Stimulated activated naive CD8-positive, alpha-beta T cell treated with anti-CD3 and anti-CD28 coated beads, Interleukin-15, amount 100 ng/mL, for 72 hours (primary cell): ENCODE measurements at places on chromosomes 16 and 17.

GRCh38 chr17:45050481-45051059, 862 bp downstream of the DCAKD start:
- peak; percentile 42 for DNase-seq

DNA sequence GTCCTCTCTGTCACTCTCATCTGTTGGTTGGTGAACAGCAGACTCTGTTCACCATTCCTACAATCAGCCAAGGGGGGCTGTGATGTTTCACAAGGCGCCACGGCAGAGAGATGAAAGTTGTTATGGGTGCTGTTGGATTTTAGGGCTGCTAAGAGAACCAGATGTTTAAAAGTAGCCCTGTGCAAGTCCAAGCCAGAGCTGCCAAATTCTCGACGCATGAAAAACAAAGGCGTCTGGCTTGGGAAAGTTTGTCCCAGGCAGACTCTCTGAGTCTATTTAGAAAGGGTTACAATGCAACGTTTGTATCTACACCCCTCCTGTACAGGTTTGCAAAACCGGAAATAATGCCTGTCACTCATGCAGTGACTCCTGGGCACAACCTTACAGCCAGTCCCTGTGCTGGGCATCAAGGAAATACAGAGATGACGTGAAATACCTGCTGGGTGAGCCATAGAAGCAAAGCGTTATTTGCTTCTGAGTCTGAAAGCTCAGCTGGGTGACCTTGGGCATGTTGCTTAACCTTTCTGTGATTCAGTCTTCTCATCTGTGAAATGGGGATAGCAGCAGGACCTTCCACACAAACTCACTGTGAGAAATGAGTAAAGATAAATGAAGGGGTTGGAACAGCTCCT, 74.8 kb downstream of the XYLT1 start:
- DNase-seq = no peak

GRCh38 chr16:80041410-80041809, 440.9 kb upstream of the MAF start:
- DNase-seq = no peak

DNA sequence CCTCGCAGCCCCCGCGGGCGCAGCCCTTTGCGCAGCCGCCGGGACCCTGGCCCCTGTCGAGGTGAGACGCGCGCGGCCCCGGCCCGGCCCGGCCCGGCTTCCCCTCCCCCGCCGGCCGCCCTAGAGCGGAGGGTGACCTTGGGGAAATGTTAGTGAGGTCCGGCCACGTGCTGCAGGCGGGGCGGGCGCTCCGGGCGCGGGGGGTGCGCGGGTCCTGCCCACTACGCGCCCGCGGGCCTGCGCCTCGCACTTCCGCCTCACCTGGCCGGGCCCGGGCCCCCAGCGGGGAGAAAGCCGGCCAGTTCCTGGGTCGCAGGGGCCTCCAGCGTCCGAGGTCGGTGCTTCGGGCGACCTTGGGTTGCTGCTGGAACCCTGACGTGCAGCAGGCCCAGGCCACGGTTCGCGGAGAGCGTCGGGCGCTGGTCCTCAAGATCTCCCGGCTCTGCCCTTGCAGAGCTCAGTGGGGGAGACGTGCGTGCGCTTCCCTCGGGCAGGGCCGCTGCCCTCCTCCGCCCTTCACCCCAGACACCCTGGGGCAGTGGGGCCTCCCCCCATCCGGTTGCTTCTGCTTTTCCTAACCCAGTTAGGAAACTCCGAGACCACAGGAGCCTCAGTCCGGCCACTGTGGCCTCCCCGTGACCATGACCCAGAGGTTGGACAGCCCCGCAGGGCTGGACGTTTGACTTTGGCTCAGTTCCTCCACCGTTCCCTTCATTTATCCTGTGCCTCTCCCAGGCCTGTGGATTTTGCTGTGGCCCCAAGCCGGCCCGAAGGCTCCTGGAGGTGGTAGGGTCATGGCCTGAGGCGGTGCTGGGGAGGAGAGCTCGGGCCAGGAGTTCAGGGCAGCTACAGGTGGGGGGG, 791 bp downstream of the MCRIP2 start:
- DNase-seq = no peak

- no peak for DNase-seq
Observed at GRCh38 chr17:61157246-61157886, 242.3 kb upstream of the TBX2 start.

DNA sequence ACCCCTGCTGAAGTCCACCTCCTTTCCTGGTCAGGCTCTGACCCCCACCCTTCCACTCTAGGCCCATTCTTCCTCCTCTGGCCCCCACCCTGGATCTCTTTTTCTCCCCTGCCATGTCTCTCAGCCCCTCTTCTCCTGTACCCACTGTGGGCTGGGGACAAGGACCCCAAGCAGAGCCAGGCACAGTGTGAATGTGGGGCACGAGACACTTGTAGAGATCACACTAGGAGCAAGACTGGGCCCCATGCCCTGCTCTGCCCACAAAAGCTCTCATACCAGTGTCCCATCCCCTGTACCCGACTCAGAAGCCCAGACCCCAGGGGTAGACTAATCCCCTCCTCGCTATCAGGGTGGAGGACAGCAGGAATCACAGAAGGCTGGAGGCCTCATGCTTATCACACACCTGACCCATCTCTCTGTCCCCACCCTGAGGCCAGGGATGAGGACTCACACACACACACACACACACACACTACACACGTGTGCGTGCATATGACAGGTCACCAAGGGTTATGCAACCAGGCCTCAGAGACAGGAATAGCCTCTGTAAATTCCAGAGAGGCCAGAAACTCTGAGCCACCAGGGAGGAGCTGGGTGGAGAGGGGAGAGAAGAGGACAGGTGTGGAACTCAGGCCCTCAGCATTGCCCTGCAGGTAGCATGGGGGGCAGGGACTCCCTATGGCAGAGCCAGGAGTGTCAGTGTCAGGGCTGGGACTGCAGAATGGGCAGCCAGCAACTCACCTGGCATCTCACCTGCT, 21.1 kb downstream of the ARHGAP27 start:
- no peak for DNase-seq

DNA sequence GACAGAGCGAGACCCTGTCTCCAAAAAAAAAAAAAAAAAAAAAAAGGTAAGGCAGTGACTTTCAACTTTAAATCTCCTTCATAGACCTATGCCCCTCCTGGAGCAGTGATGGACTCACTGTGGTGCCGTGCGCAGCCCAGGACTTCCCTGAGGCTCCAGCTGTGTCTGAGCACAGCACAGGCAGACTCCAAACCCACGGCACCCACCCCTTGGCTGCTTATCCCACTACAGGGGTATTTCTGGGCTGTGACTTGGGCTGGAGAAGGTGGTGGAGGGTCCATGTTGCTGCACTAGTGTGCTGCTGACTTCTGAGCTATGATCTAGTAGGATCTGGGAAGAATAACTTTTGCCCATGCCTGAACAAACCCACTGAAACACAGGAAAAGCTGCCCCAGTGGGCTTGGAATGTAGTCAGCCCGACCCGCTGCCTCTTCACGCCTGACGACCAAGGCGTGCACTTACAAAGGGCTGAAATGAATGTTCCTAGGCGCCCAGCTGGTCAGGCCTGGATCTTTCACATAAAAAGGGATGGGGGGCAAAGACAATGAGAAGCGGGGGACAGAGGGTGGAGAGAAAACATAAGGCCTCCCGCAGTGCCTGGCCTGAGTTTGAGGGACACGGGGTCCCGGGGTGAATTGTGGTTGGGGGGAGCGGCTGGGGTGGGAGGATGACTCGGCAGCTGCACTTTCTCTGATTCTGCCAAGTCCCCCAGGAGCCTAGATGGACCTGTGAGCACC, 83.0 kb downstream of the IRF8 start:
- DNase-seq = no peak

DNA sequence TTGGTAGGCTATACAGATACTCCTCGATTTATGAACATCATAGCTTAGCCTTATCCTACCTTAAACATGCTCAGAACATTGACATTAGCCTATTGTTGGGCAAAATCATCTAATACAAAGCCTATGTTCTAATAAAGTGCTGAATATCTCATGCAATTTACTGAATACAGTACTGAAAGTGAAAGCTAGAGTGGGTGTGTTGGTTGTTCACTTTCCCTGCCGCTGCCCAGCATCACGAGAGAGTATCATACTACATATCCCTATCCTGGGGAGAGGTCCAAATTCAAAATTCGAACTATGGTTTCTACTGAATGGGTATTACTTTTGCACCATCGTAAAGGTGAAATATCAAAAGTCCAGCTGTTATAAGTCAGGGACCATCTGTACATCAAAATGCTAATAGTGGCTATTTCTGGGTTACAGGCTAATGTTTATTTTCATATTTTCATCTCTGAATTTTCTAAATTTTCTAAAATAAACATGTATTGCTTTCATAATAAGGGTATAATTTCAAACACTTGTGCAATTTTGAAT, 54.5 kb downstream of the NACA2 start:
- no peak for DNase-seq

GRCh38 chr17:39677542-39678339, 9.5 kb downstream of the PNMT start:
- DNase-seq = no peak

DNA sequence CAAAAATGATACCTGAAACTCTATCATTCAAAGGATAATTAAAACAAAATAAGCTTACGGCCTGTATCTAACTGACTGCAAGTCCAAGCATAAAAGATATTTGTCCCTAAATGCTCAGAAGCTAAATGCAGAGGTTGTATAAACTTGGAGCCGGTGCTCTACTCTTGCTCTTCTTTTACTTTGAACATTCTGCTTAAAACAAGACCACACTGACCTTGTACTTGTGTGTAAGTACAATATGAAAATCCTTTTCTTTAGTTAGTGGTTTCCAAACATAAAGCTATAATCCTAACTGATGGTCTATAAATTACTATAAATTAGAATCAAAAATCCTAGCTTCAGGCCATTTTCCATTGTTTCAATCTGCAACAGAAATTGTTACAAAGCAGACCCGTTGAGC, 74.6 kb downstream of the SPAG9 start:
- DNase-seq = no peak

GRCh38 chr16:64168371-64168770, 953.5 kb downstream of the CDH11 start:
- DNase-seq = no peak

DNA sequence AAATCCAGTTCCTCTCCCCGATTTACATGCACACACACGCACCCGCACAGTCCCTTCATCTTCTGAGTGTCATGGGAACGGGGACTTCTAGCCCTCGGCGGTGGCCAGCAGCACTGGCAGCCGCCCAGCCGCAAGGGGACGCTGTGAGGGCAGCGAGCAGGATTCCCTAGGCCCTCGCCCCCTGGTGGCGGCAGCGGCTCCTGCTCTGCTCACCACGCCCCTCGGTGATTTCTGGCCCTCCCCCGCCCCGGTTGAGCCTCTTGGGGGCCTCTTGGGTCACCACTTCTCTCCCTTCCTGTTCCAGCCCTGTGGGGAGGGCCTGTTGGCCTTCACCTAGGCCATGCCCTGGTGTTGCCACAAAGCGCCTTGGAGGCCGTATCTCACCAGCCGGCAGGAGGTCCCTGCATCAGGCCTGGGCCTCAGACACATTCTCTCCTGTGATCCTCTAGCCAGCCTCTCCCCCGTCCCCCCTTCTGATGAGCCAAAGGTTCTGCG, 75.2 kb upstream of the KSR1 start:
- DNase-seq = peak; percentile 81

DNA sequence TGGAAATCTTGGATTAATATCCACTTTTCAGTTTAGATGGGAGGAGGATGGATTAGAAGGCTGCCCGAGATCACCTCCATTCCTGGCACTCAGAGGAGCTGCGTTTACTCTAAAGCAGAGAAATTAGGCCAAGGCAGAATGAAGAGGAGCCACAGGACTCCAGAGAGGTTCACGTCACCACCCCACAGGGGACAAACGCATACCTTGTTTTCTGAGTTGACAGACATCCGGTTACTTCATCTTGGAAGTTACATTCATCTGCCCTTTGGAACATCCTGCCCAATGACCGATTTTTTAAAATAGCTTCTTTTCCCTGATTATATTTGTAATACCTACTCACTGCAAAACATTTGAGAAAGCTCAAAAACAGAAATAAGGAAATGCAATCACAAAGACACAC, 220.0 kb downstream of the SOX9 start:
- DNase-seq = no peak

DNA sequence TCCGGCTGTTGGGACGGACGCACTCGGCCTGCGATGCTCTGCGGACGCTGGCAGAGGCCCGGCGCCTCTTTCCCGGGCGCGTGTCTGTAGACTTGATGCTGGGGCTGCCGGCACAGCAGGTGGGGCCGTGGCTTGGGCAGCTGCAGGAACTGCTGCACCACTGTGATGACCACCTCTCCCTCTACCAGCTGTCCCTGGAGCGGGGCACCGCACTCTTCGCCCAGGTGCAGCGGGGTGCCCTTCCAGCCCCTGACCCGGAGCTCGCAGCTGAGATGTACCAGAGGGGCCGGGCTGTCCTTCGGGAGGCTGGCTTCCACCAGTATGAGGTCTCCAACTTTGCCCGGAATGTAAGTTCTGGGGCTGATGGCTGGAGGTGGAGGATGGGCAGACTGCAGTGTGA, 3.5 kb downstream of the RSAD1 start:
- DNase-seq = no peak

DNA sequence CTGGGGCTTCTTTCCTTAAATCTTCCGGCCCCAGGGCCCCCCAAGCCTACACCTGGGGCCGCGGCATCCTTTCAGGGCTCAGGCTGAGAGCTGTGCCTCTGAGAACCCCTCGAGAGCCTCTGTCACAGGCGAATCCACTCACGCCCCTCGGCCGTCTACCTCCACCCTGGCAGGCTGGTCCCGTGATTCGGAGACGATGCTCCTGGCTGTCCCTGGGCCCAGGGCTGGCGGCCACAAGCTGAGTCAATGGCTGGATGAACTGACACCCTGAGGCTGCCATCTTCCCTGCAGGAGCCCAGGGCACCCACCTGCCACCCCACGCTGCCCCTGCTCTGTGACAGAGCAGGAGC, 4.4 kb downstream of the TEPSIN start:
- DNase-seq = no peak

GRCh38 chr17:59505610-59506276, 59.7 kb upstream of the DHX40 start:
- DNase-seq = no peak

DNA sequence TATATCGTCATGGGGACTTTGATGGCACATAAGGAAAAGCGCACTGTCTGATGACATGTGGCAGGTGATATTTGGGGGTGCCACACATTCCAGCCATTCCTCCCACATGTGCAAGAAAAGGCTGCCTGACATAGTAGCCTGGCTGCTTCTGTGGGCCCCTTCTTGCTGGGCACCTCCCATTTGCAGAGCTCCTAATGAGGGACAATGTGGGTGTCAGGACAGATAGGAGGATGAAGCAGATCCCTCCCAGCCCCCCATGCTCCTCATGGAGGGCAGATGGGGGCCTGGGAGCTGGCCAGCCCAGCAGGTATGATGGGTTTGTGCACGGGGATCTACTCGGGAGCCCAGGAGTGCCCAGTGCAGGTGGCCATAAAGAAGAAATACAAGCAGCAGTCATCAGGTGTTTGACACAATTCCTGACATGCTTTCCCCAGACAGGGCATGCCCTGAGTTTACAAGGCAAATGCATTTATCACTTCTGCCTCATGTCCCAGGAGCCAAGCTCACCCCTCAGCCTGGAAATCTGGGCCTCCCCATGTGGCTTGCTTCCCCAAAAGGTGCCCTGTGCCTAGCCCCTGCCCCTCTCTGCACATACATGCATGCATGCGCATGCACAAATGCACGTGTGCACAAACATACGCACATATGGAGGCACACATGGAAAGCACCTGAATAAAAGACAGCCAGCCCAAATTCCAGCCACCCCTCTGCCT, 260.6 kb upstream of the RPL38 start:
- no peak for DNase-seq

GRCh38 chr17:15981646-15982580, 17.6 kb downstream of the ZSWIM7 start:
- DNase-seq = no peak

- DNase-seq = no peak
Observed at GRCh38 chr17:57289613-57290012, 33.3 kb downstream of the MSI2 start.

GRCh38 chr16:50742576-50743200, 802 bp downstream of the CYLD start:
- DNase-seq = peak; percentile 57

- no peak for DNase-seq
Observed at GRCh38 chr16:69532641-69533455, 32.9 kb upstream of the NFAT5 start.
